Activated naive CD4-positive, alpha-beta T cell treated with anti-CD3 and anti-CD28 coated beads, Interleukin-2, amount 50 U/mL, for 16 hours (primary cell): ENCODE measurements at places on chromosomes 6 and 20.

- DNase-seq: peak; percentile 34
Measured at GRCh38 chr6:158648682-158649131, 1.1 kb upstream of the SYTL3 start.

GRCh38 chr6:166540631-166541331 lies 45.7 kb downstream of the RAMACL start:
- DNase-seq: peak; percentile 40

GRCh38 chr6:163008186-163008585 lies 280.4 kb downstream of the PACRG start:
- no peak for DNase-seq

GRCh38 chr20:36070451-36070850 lies 84.1 kb upstream of the EPB41L1 start:
- DNase-seq: no peak

DNA sequence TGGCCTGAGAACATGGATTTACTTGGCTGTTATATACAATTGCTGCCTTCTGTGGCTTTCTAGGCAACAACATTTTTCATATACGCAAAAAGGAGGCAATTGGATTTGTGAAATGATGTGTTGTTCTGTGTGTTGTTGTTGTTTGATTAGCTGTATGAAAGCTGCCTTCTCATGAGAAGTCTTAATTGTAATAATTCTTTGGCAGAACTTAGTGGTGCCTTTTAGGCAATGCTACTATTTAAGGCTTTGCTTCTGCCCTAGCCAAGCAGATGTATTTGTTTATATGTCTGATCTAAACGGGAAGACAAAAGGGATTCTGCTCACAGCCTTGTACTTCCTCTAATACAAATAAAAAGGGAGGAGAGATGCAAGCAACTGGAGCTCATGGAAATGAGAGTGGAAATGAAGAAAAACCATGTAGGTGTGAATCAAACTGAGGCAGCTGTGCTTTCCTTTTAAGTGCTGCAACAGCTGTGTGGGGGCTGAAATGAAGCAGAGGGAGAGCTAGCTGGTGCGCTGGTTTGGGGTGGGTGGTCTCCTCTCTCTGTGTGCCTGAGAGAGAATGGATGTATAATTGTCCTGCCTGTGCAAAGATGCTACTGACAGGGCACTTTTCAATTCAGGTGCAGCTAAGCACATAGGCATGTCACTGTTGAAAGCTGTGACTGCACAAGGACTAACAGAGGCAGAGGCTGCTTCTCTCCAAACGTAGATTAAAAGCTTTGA lies 386.9 kb upstream of the MAN1A1 start:
- no peak for DNase-seq

DNA sequence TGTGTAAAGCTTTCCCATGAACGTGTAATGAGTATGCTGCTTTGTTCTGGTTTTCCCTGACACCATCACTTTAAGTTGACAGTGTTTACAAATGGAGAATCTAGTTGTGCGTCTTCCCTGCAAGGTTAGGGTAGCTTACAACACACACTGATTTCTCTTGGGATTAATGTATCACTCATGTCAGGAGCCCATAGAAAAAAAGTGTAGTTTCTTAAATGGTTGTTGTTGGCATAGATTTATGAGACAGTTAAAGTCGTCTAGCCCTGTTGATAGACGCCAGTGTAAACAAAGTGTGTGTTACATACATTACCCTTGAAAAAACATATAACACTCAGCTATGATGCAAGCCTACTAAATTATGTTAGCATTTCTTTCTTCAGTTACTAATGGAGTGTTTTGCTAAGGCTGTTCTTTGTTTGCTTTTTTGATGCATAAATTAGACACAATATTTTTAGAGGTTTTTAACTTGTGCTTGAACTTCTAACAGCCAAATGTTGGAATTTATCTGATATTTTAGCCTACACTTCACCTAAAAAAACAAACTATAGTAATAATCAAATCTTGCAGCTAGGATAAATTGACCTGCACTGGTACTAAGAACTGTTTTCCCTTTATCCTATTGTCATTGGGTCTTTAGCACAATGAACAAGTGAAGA lies 88.6 kb downstream of the RNF217 start:
- DNase-seq: no peak

- no peak for DNase-seq
Measured at GRCh38 chr20:56735084-56735642, 106.1 kb downstream of the TFAP2C start.

- no peak for DNase-seq
Measured at GRCh38 chr20:37521061-37521771, at the start of gene NNAT. NNAT (plus strand) TSS chr20:37521250; CDS start chr20:37521332, 82 bp downstream.

DNA sequence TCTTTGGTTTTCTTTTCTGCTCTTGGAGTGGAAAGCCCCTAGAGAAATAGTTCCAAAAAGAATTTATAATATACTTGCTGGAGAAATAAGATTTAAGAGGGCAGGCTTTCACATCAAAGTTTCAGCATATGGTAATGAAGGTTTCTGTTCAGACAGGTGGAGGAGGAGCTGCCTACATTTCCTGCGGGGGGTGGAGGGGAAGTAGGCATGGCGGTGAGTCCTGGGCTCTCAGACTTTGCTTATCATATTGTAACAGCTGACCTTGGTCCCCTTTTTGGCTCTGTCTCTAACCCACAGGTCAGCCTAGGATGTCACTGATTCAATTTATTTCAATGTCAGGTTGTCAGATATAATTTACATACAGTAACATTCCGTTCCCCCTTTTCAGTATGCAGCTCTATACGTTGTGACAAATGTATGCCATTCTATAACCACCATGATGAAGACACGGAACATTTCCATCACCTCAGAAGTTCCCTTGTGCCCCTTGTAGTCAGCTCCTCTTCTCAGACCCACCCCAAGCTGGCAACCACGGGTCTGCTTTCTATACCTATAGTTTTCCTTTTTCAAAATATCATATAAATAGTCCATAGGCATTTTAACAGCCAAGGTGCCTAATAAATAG lies 77.6 kb upstream of the GGTLC1 start:
- DNase-seq: peak; percentile 28

DNA sequence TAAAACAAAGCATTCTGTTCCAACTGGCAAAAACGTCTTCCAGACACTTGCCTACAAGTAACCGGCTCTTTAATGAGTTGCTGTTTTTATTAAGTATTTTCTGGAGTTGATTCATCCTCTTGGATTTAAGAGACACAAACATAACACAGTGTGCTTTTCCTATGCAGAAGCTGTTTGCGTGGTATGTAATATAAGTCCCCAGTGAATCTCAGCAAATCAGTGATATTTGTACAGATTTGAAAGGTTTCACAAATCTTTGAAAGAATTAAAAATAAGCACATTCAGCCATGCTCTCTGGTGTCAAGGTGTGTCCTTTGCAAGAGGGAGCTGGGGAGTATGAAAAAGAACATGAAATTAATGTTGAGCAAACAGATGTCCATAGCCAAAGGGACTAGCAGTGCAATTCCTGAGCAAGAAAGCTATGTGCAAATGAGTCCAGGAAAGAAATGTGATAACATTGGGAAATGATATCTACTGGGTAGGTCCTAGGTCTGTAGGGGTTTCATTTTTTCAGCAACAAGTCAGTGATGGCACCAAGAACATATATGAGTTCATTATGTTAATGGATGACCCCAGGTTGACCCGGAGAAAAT lies 170.1 kb upstream of the PHACTR1 start:
- no peak for DNase-seq

GRCh38 chr6:100846276-100846675 lies 34.9 kb downstream of the ASCC3 start:
- DNase-seq: no peak

DNA sequence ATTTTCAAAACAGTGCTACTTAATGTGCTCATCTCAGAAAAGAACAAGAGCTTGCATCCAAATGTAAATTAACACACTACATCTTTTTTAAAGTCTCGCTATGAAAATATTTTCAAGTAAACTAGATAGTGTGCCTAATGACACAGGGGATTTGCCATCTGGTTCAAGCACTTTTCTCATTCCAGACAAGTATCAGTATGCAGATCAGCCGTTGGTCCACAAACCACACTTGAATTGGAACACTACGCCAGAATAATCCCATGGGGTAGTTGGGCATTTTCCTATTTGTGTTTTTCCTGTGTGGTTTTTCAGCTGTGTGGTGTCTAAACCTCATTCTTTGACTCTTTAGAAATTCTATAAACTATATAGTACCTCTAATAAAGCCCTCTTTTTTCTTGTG lies 256.2 kb downstream of the EPHA7 start:
- DNase-seq: no peak

DNA sequence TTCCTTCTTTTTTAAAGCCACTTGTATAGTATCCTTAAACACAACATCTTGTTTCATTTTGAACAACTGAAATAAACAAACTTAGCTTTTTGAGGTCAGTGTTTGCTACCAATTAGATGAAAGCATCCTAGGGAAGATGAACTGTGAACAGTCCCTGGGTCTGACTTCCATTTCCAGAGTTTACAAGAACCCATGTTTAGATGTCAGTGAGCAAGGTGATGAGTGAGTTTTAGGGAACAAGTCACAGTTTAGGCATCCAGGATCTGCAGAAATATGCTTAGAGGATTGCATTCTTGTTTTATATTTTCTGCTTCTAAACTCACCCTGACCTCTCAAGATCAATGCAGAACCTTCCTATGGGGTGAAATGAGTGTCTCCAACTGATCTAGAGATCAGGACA lies 3.0 kb downstream of the ZC2HC1B start:
- DNase-seq: no peak

- DNase-seq: no peak
Measured at GRCh38 chr6:25035512-25036435, 100.0 kb upstream of the RIPOR2 start.

DNA sequence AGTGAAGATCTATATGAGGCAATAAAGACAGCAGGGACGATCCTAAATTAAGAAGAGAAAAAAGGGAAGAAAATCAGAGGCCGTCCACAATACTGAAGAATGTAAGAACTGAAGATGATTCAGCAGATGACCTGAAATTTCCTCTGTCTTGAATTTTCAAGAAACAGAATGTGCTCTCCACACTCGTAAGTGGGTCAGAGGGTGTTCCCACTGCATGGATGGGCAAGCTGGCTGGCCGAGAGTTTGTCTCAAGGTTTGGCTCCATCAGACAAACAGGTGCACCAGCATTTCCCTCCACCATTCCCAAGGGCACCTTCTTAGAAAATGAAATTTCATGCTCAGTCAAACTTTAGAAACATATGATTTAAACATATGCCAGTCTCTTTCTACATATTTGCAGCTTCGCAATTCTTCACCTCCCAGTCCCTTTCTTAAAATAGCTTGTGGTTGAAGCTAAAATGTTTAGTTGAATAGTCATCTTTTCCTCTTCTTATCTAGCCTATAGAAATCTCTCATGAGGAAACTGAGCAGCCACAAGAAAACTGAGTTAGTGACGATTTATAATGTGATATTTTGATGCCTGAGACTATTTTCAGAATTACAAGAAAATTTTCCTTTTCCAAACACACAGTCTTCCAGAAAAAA lies 576.4 kb downstream of the PRKN start:
- no peak for DNase-seq

DNA sequence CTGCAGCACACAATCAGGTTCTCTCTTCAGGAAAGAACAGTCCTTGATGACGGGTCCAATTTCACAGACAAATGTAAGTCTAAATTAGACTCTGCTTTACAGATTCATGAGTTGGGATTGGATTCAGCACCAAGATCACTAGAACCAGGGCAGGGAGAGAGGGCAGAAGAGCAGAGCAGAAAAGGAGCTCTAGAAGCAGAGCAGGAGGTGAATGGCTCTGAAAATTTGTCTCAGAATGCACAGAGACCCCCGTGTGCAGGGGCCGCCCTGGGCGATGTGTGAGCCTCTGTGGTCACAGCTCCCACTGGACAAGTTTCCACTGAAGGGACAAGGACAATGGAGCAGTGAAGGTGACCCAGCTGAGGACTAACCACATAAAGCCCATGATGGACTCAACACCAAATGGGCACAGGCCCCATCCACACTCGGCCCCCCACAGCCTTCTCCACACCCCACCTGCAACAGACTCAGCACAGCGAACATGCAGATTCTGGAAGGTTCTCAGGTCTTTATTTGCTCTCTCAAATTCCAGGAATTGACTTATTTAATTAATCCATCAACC lies 3.5 kb downstream of the HLA-B start:
- DNase-seq: no peak

GRCh38 chr20:49398401-49399144 lies 83.9 kb downstream of the KCNB1 start:
- no peak for DNase-seq

DNA sequence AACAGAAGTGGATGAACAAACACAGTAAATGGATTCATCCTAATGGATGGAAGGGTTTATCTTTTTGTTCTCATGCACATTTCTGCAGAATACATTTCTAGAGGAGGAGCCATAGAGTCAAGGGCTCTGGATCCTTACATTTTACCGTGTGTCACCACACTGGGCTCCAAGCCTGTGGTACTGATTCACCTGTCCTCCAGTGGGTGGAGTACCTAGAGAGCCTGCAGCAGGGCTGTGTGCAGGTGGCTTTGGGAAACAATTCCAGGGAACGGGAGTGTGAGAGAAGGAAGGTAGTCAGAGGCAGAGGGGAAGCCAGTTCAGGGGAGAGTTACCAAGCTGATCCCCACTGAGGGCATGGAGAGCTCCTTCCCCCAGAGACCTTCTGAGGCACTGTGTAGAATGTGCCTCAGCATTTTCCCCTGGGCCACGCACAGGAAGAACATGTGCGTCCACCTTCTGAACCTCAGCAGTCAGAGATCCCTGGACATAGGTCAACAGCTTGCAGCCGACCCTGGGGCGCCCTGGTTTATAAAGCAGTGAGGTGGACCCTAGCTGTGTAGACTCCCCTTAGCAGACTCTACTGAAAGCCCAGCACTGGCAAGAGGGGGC lies 85.3 kb upstream of the SLC22A23 start:
- no peak for DNase-seq

GRCh38 chr20:1895674-1896483 lies 672 bp downstream of the SIRPA start:
- no peak for DNase-seq

DNA sequence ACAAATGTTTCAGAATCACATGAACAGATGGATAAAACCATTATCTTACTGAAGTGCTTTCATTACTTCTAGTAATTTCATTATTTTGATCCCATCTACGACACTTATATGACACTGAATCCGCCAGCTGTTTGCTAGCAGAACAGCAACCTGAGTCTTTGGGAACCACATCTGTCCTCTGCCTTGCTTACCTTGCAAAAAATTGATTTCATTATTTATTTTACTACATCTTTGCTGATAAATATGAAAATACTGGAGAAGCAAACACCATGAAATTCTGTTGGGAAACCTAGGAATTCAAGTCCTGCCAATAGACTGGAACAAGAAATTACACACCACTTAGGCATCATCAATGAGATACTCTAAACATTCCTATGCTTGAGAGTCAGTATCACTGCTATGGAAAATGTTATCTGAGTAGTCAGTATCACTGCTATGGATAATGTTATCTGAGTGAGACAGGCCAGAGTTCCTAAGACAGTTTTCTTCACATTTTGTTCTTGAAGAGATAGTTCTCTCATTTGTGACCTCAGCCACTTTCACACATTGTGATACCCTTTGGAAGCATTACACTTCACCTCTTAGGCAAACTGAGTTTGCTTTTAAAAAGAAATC lies 91.9 kb downstream of the PDE10A start:
- no peak for DNase-seq

GRCh38 chr6:79742030-79742429 lies 110.9 kb downstream of the SH3BGRL2 start:
- DNase-seq: no peak
